Muscle of leg (tissue), 16 donors: ENCODE measurements at places on chromosomes 3 and 15. TPM values are rescaled to one million over a fixed set of nuclear protein-coding genes. Genes with fewer than 3 reads are reported as not detected.

Gene CYP8B1
- not detected for total RNA-seq

Gene PODXL2
- 5.8 TPM for total RNA-seq

Gene CCDC9B
- total RNA-seq, result 5.3 TPM

Gene LDHAL6B
- total RNA-seq, result not detected

Gene TF
- 4.1 TPM for total RNA-seq

Gene OSBPL10
- 7.6 TPM for total RNA-seq

Gene GOLGA8S
- total RNA-seq, result 0.18 TPM

Gene MCF2L2
- 0.35 TPM for total RNA-seq

Gene ARGFX
- not detected for total RNA-seq

Gene ZBTB47
- 25.9 TPM for total RNA-seq

Gene KLHL25
- total RNA-seq, result 5.3 TPM

DNA sequence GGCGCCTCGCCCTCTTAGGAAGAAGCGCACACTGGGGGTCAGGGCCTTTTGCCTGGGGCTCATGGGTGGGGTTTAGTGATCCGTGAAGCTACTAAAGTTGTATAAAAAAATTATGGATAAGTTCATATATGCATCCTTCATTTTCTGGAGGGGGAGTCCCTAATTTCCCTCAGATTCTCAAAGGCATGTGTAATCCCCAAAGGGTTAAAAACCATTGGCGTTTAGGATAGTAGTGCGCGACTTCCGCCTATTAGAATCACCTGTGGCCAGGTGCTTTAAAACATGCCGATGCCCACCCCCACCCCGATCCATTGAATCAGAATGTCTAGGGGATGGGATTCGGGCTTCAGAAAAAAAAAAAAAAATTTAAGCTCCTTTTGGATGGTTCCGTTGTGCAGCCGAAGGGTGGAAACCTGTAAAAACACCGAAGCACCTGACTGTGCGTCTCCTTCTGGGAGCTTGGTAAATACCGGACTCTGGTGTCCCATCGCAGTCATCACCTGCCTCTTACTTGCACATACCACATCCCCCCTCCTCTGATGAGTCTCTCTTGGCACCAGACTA is 570 bp downstream of the APH1B start:
- peak; percentile 46 for DNase-seq

DNA sequence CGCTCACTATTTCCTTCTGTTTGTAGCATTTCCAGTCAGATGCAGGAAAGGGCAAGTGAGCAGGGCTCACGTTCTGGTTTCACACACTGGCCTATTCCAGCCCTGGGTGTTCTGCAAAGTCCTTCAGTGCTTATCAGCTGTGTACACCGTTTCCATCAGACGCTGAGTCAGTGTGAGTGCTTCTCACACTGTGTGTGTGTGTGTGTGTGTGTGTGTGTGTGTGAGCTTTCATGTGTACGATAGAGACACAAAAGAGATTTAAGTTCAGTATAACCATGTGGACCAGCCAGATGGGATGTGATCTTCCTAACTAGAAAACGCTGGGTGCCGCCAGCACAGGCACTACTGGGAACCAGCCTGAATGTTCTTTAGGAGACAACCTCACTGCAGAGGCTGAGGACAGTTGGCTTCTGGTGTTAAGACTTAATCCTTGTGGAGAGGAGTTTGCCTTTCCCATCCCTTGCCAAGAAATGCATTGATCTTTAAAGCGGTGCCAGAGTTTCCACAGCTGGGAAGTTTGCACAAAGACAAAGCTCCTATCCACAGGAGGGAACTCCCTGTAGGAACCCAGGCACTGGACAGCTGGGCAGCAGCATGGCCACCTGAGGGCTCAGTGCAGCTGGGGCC is 3.9 kb upstream of the CHSY1 start:
- peak; percentile 85 for DNase-seq

DNA sequence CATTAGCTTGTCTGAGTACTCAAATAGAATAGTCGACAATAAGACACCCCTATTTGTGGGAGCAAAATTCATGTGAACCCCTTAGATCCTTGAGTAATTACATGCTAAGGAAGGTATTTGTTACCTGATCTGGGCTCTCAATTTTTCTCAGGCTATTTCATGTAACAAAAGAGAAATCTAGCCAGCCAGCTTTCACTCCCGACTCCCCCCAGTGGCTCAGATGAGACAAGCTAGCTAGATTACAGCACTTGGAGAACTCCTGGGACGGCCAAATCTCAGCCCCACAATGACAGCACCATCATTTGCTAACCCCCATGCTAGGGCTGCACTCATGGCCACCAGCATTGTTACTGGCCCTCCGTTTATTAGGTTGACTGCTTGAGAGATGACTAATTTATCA is 41.3 kb downstream of the GLDN start:
- DNase-seq, result peak; percentile 59

DNA sequence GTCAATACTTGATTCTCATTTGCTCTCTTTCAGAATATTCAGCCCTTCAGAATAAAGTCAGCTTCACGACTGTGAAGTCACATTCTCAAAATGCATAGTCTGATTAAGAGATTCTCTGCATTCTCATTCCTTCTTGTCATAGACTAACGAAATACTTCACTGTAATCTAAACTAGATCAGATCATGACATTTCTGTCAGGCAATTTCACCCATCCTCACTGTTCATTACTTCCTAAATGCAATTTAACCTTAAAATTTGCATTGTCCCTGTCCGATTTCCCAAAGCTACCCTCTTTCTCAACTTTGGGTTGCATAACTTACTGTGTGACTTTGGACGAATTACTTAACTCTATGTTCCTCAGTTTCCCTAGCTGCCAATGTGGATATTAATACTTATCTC is 6.2 kb downstream of the RPL22L1 start:
- DNase-seq, result no peak

GRCh38 chr3:158167737-158168557 is 58.1 kb downstream of the RSRC1 start:
- no peak for DNase-seq

DNA sequence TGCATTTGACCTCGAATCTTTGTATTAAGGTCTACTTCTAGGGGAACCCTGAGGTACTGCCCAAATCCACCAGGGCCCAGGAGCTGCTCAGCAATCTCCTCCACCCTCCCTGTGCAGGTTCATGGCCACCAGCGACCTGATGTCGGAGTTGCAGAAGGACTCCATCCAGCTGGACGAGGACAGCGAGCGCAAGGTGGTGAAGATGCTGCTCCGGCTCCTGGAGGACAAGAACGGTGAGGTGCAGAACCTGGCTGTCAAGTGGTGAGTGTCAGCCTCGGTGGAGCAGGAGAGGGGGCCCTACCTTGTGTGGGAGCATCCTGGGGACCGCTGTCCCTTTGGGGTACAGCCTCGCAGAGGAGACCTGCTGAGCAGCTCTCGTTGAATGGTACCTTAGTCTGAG is 6.9 kb downstream of the CAND2 start:
- no peak for DNase-seq

GRCh38 chr3:101216710-101217465 is 103.5 kb downstream of the IMPG2 start:
- peak; percentile 82 for DNase-seq

DNA sequence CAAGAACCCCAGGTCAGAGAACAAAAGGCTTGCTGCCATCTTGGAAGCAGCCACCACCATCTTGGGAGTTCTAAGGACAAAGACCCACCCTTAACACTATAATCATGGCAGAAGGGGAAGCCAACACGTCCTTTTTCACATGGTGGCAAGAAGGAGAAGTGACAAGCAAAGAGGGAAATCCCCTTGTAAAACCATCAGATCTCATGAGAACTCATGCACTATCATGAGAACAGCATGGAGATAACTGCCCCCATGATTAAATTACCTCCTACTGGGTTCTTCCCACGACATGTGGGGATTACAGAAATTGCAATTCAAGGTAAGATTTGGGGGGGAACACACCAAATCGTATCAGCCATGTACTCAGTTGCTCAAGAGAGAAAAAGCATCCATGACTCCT is 21.1 kb upstream of the GBE1 start:
- DNase-seq, result no peak

GRCh38 chr3:133574260-133574881 is 885 bp downstream of the CDV3 start:
- peak; percentile 85 for DNase-seq

DNA sequence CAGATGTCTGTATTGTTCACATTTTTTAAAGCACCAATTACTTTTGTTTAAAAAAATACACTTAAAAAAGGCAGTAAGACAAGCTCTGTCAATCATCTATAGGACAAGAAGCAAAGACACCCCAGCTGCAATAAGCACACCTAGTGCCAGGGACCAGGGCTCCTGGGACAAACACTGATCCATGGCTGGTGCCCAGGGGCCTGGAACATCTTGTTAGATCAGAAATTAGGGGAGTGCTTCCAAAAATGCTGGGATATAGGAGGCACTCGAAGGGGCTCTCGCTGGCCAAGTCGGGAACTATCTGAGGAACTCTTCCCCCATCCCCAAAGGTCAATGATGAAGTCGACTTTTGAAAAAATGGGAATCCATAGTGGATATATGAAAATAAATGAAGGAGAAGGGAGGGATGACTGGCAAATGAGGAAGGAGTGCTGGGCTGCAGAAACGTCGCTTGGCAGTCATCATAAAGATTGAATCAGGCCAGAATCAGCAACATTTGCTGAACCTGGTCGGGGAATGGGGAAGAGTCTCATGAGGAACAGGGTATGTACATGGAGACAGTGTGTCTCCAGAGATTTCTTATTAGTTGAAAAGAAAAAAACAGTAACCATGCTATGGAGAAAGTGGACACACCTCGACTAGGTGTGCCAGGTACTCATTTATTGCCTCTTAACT is 28.5 kb downstream of the TSPAN3 start:
- DNase-seq, result no peak

DNA sequence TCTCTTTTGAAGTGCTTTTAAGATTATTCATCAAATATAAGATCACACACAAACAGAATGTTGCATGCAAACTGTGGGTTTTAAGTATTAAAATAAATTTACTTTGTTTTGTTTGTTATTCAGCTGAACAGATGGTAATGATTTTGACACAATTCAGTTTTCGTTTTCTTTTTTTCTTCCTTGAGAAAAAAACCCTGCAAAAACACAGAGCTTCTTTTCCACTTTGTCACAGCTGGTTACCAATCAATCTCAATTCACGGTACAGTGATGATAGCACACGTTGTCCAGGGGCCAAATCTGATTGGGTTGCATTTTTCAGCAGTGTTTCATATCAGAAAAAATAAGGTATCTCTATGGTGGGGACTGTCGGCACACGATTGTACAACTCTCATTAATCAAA is 473.6 kb downstream of the ROBO2 start:
- peak; percentile 22 for DNase-seq

DNA sequence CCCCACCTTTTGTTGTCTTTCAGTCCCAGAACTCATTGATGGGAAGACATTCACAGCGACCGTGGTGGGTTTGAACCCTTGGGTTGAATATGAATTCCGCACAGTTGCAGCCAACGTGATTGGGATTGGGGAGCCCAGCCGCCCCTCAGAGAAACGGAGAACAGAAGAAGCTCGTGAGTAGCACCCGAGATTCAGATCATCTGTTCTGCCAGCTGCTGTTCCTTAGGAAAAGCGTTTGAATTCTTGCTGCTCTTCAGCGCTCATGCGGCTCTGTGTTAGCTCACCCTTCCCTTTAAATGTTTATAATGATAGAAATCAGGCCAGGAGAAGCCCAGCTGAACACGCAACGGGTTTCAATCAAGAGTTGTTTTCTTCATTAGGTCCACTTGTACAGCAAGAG is 73.0 kb downstream of the IL5RA start:
- no peak for DNase-seq
